ENCODE measurements at places on chromosomes 13 and 19.
A peak's percentile ranks its signal among the peaks of the same experiment; 100 is the strongest.

DNA sequence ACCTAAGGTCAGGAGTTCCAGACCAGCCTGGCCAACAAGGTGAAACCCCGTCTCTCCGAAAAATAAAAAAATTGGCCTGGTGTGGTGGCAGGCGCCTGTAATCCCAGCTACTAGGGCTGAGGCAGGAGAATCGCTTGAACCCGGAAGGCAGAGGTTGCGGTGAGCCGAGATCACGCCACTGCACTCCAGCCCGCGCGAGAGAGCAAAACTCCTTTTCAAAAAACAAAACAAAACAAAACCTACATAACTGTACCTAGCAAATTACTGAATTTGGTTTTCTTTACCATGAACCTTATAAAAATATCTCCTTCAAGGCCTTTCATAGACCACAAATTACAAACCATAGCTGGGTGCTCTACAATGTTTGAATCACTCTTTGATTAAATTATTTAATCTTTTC is 760 bp downstream of the ZNF91 start:
- no peak for DNase-seq

DNA sequence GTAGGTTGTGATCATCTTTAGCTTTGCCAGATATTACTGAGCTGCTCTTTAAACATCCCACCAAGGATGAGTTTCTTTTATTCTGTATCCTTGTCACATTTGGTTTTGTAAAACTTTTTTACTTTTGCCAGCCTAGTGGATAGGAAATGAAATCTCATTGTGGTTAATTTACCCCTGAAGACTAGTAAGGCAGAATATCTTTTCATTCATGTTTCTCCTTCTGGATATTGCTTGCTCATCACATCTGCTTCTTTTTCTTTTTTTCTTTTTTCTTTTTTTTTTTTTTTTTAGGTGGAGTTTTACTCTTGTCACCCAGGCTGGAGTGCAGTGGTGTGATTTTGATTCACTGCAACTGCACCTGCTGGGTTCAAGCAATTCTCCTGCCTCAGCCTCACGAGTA is 31.3 kb downstream of the SIPA1L3 start:
- no peak for DNase-seq

- no peak for DNase-seq
Measured at GRCh38 chr13:23267571-23267970, 86.8 kb downstream of the SGCG start.

- DNase-seq: no peak
Measured at GRCh38 chr19:54247106-54247930, 4.7 kb upstream of the LILRA6 start.

DNA sequence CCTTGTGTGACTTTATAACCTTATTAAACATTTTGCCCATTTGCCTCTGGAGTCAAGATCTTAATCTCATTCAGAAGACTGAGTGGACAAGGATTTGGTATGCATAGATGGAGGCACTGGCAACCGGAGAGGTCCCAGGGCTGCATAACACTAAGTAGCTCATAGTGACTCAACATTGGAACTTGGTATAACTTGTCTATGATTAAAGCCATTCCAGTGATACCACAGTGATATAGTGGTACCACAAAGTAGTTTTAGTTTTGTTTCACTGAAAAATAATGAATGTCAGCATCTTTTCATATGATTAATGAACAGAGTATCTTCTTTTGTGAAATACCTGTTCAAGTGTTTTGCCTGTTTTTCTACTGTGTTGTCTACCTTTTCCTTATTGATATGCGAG is 26.4 kb downstream of the CDK8 start:
- peak; percentile 8 for DNase-seq

DNA sequence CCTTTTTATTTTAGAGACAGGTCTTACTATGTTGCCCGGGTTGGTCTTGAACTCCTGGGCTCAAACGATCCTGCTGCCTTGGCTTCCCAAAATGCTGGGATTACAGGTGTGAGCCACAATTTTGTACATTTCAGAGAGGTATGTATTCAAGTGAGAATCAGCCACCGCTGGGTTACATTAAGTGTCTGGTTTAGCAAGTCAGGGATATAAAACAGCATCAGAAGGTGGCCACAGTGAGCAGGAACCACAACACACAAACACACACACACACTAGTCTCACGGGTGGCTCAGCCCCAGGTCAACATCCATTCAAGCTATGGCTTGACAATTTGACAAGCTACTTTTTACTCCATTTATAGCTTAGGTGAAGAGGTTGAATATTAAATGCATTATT is 20.2 kb downstream of the KLK5 start:
- no peak for DNase-seq

DNA sequence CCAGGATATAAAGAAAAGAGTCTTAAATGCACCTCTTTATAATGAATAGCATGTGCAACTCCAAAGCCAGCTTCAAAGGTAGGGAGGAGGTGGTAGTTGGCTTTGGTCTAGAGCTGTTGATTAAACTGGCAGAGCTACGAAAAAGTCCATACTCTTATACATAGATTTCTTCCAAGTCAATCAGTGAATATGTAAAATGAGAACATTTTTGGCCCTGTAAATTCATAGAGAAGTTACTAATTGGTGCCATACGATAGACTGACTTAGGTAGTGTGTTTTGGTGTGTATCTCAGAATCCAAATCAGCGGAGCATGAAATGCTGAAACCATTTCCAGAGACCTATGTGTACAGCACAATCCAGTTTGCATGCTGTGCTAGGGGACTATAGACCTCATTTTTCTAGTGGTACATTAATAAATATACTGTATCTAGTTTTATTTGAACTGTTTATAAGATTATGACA is 17.1 kb upstream of the DPY19L3 start:
- no peak for DNase-seq

- DNase-seq: no peak
Measured at GRCh38 chr19:45153339-45154063, 7.3 kb downstream of the NKPD1 start.

DNA sequence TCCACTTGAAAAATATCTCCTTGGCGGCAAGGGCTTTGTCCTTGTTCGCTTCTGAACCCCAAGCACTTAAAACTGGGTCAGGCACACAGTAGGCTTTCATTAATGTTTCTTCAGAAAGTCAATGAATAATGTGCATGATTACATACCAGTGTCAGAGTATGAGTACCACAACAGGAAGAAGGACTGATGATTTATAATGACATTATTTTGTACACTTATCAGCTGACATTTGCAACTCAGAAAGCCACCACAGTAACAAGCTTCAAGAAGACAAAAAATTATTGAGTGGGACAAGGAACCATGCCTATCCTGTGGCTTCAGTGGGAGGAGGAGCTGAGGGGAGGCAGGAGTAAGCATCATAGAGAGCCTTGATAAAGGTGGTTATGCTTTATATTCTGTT is 10.0 kb downstream of the POLR1D start:
- DNase-seq: no peak

DNA sequence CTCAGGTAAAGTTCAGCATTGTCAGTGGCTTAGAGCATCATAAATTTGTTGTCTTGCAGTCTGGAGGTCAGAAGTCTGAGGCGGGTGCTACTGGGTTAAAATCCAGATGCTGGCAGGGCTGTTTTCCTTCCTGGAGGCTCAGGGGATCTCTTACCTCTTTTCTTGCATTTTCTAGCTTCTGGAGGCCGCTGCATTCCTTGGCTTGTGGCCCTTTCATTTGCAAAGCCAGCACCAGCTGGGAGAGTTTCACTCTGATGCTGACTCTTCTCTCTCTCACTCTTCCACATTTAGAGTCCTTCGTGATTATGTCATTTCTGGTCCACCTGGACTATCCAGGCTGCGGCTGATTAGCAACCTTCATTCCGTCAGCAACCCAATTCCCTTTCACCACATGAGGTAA is 38.1 kb upstream of the SLC10A2 start:
- DNase-seq: no peak

DNA sequence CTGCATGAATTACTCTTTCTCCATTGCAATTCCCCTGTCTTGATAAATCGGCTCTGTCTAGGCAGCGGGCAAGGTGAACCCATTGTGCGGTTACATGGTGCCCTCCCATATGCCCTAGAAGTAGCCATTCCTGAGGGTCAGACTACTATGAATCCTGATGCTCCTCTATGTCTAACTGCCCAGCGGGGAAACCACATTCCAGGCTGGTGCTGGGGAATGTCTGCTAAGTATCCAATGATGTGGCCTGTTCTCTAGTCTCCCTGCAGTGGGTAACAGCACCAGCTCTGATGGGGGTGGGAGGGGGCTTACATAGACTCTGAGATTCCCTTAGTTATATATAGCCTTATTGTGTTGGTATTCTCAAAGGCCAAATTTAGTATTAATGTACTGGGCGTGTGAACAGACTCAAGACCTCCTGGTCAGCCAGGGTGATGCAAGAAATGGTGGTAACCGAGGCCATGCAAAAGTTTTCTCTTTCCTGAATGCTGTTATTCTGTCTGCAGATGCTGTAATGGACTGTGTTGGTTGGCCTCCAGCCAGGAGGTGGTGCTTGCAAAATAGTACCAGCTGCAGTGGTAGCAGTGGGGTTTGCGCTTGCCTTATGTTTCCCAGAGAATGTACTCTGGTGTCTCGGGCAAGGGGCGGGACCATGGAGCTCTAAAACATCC is 564.8 kb upstream of the SLITRK1 start:
- DNase-seq: no peak

- no peak for DNase-seq
Measured at GRCh38 chr13:102984210-102984609, 82.0 kb downstream of the SLC10A2 start.

DNA sequence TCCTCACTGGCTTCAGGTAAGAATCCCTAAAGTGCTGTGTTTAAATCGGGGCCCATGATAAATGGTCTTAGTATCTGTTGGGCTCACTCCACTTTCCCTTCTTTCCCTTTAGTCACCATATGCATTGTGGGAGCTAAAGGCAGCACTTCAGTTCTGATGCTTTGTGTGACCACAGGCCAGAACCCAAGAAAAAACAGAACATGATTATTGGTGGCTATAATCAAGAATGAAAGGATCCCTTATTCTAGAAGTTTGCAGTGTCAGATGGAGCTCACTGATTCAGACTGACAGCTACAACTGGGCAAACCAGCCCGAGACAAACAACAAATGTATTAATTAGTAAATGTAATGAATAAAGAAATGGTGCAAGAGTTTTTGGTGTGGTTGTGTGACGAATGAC is 57.3 kb upstream of the POMP start:
- no peak for DNase-seq

DNA sequence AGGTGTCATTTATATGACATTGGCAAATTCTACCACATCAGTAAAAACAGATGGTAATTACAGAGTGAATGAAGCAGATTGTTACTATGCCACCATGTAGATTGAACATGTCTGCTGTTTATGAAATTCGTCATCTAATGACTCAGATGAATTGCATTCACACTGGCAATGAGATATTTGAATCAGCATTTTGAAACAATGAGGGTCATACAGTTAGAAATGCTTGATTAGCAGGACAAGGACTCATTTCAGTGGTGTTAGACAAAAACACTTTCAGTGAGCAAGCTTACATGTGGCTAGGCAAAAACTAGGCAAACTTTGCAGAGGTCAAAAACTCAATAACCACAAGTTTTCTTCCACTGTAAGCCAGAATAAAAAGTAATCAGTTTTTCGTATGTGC is 1165.0 kb downstream of the SLITRK1 start:
- DNase-seq: peak; percentile 70

GRCh38 chr13:29999492-30000369 is 149.3 kb upstream of the UBL3 start:
- no peak for DNase-seq

DNA sequence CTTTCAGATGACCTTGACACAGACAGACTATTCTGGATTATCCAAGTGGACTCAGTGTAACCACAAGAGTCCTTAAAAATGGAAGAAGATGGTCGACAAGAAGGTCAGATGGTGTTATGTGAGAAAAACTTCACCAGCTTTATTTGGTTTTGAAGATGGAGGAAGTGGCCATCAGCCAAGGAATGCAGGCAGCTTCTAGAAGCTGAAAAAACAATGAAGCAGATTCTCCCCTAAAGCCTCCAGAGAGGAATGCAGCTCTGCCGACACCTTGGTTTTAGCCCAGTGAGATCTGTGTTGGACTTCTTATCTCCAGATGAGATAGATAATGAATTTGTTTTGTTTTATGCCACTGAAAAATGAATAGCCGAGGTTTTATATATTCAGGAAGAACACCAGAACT is 501.5 kb downstream of the DCT start:
- DNase-seq: no peak

GRCh38 chr13:22053053-22053452 is 382.2 kb downstream of the FGF9 start:
- no peak for DNase-seq

DNA sequence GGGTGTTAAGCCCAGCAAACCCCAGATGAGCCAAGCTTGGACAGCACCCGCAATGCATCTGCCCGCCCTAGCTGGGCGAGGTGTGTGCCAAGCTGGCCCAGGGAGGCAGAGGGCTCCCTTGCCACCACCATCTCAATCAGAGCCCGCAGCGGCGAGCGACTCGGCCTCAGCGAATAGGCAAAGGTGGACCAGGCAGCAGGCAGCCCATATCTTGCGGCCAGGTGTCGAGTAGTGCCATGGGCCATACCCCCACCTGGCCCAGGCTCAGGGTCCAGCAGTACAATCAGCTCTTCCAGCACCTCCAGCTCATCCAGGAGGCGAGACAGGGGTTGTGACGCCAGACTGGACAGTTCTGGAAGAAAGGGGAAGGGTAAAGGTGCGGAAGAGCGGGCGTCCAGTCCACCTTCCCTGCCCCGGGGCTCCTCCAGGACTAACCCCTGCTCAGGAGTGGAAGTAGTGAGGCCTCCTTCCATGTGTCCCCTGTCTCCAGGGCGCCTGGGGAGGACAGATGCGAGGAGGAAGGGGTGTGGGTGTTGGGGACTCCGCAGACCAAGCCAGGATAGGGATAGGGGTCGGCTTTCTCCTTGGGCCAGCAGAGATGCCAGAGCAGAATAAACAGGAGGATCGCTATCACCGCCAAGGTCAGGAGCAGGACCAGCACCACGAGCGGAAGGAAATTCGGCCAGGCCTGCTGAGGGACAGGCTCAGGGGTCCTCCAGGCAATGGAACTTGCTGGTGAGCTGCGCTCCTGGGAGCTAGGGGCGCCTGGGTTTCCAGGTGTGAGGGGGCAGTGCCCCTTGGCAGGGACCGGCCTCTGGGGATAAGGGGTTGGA is 2.8 kb downstream of the IGFLR1 start:
- no peak for DNase-seq

GRCh38 chr19:45121827-45122345 is 28.9 kb downstream of the PPP1R37 start:
- DNase-seq: no peak

DNA sequence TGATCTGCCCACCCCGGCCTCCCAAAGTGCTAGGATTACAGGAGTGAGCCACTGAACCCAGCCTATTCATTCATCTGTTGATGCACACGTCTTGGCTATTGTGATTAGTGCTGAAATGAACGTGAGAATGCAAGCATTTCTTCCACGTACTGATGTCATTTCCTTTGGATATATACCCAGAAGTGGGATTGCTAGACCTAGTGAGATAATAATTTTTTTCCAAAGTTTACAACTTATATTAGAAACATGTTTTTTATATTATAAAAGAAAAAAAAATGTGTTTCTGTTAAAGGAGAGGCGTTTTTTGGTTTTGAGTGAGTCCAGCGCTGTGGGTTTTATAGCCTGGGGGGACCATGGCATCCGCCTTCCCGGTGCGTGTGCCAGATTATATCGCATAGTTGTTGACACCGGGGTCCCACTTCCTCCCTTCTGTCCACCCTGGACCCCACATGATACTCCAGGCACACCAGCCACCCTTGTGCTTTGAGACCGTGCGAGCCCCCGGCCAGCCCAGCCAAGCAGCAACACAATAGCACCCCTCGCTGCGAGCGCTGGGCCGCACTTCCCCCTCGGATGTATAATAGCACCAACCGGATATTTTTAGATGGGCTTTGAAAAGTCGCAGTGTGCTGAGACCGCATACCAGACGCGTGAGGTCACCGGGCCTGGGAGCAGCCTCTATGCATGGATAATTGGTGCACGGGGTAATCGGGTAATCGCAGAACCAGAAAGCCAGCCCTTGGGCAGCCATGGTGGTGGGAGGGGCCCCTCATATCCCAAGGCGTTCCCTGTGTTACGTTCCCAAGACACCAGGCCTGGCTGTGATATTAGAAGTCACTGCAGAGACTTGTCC is 59.6 kb downstream of the MYO9B start:
- peak; percentile 80 for DNase-seq
